ENCODE measurements at places on chromosomes 3 and 15.

GRCh38 chr3:9386078-9386459 lies 11.3 kb upstream of the SETD5 start:
- DNase-seq, result no peak

DNA sequence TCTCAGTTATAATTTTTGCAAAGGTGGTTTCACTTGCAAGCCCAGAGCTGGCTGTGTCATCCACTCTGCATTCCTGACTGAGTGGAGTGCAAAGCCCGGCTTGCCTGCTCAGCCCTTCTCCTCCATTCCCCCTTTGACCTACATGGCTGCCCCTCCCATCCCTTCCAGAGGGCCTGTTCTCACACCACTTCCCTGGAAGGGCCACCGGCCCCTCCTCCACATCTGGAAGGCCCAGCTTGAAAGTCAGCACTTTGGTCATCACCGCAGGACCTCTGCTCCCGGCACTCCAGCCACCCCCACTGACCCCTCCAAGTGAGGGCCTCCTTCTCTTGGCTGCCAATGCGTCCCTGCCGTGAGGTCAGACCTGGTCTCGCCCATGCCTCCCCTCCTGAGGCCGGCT lies 74.1 kb upstream of the RNF7 start:
- DNase-seq, result no peak

GRCh38 chr15:42185801-42186200 lies 22.3 kb downstream of the VPS39 start:
- DNase-seq, result no peak

DNA sequence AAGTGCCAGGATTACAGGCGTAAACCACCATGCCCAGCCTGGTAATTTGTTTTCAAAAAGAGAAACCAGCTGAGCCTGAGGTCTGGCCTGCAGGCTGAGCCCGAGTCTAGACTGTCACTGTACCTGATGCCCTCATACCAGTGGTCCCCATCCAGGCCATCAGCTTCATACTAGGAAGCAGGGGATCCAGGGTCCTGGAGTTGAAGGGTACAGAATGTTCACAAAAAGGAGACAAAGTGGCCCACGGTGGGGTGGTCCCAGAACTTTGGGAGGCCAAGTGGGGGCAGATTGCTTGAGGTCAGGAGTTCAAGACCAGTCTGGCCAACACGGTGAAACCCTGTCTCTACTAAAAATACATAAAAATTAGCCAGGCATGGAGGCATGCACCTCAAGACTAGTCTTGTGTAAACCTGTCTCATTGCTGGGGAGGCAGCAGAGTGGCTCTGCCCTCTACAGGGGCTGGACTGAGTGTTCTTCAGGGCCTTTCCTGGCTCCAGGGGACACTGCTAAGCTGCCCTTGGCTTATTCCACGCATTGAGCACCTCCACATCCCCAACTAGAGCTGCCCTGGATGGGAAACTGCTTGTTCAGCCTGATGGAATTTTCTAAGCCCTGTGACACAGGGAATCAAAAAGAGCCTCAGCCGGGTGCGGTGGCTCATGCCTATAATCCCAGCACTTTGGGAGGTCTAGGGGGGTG lies 7.9 kb upstream of the HHATL start:
- no peak for DNase-seq

DNA sequence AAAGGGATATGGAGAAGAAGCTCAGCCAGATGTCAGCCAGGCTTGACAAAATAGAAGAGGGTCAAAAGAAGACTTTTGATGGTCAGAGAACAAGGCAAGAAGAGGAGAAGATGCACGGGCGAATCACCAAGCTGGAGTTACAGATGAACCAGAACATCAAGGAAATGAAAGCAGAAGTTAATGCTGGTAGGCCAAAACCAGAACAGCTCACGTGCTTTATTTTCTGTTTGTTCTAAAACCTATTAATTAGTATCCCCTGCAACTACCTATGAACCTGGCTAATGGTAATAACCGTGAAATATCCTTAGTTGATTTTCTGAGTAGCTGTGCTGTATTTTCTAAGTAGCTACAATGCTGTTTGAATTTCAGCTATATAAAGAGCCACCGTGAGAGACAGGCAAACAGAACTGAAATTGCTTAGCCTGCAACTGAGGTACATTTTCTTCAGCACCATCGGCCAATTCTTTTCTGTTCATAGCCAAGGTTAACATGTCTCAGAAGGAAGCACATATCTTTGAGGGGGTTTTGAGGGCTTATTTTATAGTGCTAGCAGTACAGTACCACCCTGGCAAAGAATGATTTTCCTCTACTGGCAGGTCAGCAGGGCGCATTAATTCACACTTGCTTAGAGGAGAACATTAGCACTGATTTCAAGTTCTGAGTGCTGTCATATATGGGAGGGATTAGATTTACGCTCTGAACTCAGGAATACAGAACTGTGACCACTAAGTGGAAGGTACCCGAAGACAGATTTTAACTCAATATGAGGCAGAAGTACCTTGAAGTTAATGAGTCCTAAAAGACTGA lies 78.9 kb downstream of the FAM81A start:
- DNase-seq, result no peak

- DNase-seq, result no peak
Observed at GRCh38 chr15:63035253-63035652, 7.3 kb upstream of the TPM1 start.

DNA sequence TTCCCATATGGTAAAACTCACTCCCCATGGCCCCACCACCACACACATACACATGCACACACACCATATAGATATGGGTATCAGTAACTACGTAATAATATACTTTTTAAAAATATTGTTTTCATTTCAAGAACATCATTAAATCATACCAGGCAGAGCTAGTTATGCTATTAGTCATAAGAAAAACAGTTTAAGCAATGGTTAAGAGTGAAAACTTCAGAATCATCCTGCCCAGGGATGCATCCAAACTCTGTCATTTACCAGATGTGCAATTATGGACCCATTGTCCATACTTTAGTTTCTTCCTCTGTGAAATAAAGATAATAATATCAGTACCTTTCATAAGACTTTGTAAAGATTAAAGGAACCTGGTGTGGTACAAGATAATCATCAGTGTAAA lies 608.3 kb downstream of the RBMS3 start:
- DNase-seq, result no peak

GRCh38 chr3:160616311-160616710 lies 50.9 kb upstream of the KPNA4 start:
- DNase-seq, result no peak

- no peak for DNase-seq
Observed at GRCh38 chr3:40417845-40418543, 31.0 kb downstream of the ENTPD3 start.

DNA sequence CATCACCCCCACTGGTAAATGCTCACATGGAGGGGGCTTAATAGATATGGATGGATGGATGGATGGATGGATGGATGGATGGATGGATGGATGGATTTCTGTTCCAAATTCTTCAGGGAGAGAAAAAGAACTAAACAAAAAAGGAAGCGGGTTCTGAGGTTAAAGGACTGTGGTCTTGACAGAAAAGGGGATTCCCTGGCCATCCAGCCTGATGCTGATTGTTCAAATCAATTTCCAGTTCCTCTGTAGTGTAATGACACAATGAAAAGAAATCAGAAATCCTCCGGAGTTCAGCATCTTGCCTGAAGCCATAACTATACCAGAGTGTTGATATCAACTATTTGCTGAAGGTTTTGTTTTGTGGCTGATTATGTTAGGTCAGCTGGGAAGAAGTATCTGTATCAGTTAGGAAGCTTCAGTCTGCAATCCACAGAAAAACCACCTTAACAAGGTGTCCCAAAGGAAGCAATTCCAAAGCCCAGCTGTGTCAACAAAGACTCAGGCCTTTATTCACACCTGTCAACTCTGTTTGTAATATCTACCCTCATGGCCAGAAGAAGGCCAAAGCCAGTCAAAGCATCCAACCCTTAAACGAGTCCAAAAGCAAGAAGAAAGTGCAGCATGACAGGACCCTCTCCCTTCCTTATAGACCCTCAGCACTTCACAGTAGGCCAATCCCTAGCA lies 24.5 kb upstream of the RASA2 start:
- DNase-seq, result no peak

- DNase-seq, result no peak
Observed at GRCh38 chr3:97942801-97943546, 29.3 kb downstream of the RIOX2 start.

GRCh38 chr15:53644660-53645059 lies 114.8 kb downstream of the WDR72 start:
- no peak for DNase-seq

DNA sequence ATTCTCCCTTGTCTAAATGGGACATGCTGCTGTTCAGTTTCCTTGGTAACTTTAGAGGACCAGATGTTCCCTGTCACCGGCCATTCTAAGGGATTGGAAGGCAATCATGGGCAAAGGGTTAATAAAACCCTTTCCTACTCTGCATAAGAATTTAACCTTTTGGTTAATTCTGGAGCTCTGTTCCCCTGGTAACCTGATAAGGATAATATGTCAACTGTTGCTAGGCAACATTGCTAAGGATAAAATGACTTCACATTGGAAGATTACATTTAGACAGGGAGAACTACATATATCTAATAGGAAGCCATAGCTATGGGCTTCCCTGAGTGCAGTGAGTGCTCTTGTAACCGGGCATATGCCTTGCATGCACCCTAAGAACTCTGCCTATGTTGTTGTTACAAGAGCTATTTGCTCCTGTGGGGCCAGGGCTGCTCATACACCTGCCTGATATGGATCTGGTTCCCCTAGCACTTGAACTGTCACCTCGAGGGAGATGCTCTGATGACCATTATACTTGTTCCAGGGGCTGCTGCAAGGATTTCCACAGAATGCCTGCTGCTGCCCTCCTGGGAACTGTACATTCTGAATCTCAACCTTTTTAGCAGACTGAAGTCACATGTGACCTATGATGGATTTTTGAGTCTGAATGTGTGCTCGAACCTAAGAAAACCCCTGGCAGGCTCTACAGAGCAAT lies 326.3 kb upstream of the PDZRN3 start:
- DNase-seq, result no peak

- DNase-seq, result no peak
Observed at GRCh38 chr15:72706266-72706665, 20.3 kb downstream of the BBS4 start.

DNA sequence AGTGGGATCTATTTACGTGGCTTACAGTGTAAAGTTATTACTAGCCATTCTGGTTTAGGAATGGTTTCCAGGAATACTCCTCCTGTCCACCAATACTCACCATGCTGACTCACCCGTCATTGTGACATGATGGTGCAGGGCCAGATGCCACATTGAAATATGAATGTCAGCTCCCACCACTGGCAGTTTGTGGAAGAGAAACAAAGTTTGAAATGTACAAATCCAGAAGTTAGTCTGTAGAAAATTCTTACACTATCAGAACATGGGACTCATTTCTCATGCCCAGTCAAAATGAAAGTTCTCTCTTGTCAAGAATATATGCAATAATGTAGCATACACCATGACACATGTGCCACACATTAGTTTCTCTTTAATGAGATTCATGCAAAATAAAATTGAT lies 14.4 kb upstream of the TSPAN3 start:
- peak; percentile 28 for DNase-seq

DNA sequence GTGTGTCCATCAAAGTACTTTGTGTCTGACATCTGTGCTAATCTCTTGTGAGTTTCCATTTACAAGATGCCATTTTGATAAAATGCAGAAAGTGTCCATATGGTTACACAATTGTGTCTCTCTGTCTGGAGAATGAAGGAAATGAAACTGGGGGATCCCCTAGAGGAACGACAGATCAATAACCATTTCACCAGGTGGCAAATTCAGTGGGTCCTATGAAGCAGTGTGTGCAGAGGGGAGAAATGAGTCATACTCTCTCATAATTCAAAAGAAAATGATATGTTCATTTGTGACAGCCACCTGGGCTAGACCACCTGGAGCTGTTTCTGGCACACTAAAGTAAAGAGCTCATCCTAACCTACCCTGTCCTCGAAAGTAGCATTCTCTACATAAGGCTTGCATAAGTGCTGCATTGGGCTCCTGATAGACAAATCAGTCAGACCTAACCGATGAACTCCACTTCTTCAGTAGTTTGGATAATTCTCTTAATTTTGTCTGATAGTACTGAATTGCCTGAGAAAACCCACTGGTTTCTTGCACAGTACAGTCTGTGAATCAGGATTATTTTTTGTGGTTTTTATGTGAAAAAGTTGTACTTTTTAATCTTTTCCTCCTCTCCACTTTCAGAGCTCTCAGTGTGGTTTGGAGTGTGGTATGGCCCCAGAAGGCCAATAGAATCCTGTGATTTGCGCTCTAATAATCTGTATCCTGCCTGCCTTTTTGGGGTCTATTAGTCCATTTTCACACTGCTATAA lies 10.3 kb upstream of the CD47 start:
- DNase-seq, result no peak

DNA sequence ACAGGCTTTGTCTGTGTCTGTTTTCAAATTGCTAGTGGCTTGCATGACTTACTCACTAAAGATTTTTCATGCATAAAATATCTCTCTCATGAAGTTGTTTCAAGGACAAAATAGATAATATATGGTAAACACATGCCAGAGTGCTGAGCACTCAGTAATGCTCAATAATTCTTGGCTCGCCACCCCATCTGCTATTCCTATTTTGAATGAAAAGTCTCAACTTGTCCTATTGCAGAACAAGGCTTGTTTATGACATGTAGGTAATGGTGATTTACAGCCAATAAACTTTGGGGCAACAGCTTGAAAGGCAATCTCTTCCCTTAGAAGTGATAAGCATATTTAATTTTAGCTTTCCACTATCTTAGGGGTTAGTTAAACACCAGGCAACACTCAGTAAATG lies 789.0 kb upstream of the ROBO1 start:
- no peak for DNase-seq

DNA sequence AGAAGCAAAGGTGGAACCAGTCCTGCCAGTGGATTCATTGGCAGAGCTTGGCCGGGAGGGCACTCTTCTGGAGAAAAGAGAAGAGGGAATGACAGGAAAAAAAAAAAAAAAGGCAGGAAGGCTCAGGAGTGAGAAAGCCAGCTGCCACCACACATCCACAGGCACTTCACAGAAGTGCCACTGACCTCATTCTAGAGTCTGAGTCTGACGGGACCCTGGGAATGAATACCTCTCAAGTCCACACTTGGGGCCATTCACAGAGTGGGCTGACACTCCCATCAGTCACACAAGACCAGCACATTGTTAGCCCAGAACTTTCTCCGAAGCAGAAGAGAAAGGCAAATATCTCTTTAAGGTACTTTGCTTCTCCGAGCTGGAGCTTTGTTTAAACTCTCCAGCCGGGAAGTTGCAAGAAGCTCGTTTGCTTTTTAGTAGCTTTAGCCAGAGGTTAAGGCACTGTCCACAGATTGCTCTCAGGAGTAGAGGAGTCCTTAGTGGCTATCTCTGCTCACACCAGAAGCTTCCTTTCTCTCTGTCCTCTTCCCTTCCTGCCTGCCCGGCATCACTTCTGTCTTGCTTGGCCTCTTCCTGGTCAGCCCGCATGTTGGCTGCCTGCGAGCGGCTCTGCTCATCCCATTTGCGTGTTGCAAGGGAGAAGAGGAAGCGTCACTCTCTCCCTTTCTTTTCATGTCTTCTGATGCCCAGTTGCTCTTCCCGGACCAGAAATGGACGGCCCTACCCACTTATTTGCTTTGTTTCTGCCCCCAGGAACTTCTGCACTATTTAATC lies 53.8 kb downstream of the CMTM6 start:
- DNase-seq, result no peak

- DNase-seq, result no peak
Observed at GRCh38 chr15:98155356-98155755, 194.9 kb downstream of the ARRDC4 start.

- no peak for DNase-seq
Observed at GRCh38 chr3:136545664-136546268, 206.4 kb downstream of the STAG1 start.

Measured in thoracic aorta (tissue), 2 donors.